Fibroblast of villous mesenchyme (primary cell): ENCODE measurements at places on chromosomes 2 and 18.

DNA sequence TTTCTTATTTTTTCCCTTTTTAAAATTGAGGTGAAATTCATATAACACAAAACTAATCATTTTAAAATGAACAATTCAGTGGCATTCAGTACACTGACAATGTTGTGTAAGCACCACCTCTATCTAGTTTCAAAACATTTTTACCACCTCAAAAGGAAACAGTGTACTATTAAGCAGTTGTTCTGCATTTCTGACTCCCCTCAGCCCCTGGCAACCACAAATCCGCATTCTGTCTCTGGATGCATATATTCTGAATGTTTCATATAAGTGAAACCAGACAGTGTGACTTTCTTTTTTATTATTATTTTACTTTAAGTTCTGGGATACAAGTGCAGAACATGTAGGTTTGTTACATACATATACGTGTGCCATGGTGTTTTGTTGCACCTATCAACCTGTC is 19.2 kb upstream of the TANK start:
- no peak for DNase-seq

- DNase-seq: no peak
Measured at GRCh38 chr2:189641590-189641989, 19.7 kb upstream of the ASNSD1 start.

DNA sequence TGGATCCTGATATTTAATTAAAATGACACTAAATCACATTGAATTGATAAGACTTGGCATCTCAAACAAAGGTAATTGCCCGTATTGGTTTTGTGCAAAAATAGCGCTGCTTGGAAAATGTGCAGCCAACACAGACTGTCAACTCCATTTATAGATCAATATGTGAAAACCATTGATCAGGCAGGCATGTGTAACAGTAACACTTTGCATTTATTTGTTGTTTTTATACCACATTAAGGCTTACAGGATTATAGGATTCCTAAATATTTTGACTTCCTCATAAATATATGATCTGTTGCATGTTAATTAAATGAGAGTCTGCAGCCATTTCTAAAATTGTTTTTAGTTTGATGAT is 30.2 kb downstream of the ARHGAP15 start:
- no peak for DNase-seq

- DNase-seq: no peak
Measured at GRCh38 chr2:13474538-13474937, 757.8 kb downstream of the TRIB2 start.

- DNase-seq: no peak
Measured at GRCh38 chr2:190156530-190157212, 94.1 kb upstream of the MSTN start.

DNA sequence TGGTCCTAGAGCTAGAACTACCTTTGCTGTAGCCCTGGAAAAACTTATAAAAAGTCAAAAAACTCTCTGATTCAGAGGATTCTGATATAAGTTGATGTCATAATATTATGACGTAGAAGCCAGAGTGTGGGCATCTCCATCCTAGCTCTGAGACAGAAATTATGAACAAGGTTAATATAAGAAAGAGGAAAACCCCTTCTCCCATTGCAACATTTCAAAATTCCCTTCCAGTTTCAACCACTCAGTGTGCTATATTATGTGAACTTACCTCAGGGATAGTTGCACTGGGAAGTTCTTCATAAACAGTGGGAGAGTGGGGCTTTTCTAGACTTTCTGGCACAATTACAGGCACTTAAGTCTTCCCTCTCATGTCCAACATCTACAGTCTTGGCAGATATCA is 171.6 kb downstream of the PIK3C3 start:
- DNase-seq: no peak

DNA sequence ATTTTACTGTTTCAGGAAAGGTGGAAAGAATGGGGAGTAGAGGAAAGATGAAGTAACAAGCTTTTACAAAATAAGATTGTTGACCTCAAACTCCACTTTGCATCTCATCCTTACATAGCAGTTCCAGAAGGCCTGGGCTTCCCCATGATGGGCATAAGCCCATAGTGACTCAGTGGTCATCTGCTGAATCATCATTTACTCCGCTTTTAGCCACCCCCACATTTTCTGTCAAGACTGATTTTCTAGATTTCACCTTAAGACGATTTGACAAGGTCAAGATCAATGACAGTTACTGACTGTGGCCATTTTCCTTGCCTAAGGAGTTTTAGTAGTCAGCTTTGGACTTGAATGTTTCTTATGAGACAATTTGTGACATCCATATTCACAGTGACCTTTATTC is 49.4 kb downstream of the PLEKHM3 start:
- no peak for DNase-seq

- no peak for DNase-seq
Measured at GRCh38 chr2:25105336-25106085, 62.9 kb downstream of the POMC start.
